ENCODE measurements at places on chromosomes 4 and X. TPM values are rescaled to one million over a fixed set of nuclear protein-coding genes. Genes with fewer than 3 reads are reported as not detected.

GRCh38 chr4:129862461-129862860, 766.5 kb downstream of the C4orf33 start:
- no peak for DNase-seq

DNA sequence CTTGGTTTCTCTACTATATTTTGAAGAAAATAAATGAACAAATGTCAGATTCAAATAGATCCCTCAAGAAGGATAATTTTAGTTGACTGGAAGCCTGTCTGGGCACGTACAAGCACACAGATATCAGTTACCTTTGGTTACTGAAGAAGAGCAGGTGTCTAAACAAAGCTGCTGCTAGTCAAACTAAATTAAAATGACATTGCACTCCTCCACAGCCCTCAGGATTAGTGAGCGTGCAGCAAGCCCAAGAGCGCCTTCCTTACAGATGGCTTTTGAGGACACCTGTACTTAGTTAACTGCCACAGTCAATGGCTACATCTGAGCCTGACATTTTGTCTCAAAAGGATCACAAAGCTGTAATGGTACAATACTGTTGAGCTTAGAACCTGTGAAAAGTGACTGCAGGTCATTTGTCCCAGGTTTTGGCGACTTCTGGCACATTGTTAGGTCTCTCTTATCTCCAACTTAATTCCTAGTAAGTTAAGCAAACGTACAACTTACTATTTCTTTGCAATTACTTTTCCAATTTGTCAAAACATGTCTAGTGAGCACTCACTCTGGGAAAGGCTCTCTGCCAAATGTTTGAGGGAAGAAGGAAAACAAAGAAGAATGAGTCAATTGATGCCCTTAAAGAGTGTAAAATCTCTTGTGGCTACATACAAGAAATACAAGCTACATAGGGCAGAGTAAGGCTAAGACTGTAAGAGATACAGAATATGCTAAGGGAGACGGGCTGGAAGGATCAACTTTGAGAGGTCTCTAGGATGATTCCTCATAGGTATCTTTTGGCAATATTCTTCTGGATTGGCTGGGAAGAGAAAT, 25.6 kb upstream of the DAPP1 start:
- DNase-seq, result no peak

The TECRL gene
- polyA plus RNA-seq, result not detected

The MAGEA1 gene
- polyA plus RNA-seq, result not detected

GRCh38 chr4:71732066-71732465, 51.8 kb downstream of the GC start:
- DNase-seq, result no peak
